ENCODE measurements at places on chromosomes 6 and 20.
A peak's percentile ranks its signal among the peaks of the same experiment; 100 is the strongest.

GRCh38 chr6:144075187-144075586 is 20.2 kb downstream of the SF3B5 start:
- DNase-seq: no peak

DNA sequence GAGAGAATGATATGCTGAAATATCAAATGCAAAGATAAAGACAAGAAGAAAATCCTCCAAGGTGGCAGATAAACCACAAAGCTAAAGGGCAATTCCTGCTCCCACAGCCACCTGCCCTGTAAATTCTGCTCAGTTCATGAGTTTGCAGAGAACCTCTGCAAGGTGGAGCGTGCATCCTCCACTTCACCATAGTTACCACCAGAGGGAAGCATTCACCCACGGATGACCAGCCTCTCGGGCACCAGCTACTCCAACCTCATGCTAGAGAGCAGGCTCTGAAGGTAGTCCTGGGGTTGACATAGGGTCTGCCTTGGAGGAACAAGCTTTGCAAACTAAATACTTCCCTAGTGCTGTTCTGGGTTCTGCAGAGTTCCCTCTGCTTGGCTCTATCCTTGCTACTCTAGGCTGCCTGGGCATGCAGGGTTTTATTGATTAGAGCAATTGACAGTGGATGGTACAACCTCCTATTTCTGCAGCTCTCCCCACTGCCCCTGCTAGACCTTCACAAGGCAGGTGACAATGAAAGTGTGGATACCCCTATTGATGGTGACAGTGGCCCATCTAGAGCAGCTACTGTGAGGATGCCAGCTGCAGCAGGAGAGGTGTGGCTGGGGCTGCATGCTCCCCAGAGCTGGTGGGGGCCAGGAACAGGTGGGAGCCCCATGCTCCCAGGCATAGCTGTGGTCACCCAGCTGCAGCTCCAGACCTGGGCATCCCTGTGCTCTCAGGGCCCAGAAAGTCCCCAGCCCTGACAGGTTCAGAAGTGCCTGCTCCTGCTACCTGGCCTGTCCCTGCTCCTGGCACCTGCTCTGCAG is 51.1 kb downstream of the GGTLC1 start:
- DNase-seq: peak; percentile 75

DNA sequence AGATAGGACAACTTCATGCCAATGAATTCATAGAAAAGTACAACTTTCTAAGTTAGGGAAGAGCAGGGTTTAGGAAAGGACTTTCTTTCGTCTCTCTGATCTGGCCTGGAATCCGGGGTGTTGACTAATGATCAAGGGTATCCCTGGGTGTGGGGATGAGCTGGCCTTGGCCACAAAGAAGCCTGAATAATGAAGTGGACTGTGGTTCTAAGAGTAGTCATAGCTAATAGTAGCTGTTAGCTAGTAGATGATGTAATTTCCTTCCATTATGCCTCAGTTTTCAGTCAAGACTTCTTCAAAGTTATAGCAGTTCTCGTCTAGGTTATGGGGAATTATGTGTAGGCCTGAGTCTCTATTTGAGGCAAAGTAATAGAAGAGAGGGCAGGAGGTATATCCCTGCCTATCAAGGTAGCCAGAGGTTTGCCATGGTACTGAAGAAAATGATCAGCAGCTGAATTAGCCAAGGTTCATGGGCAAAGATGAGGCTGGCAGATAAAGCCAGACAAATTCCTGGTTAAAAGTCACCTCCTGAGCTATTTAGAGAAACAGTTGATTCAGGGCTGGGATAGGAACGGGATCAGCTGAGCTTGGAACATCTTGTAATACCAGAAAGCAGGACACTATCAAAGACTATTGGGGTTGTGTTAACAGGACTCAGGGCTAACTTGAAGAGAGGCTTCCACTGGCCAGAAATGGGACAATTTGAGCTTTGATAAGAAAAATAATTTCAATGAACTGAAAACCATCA is 18.7 kb upstream of the TRPC4AP start:
- peak; percentile 90 for DNase-seq

GRCh38 chr20:3701061-3701998 is 11.1 kb downstream of the SIGLEC1 start:
- no peak for DNase-seq

- no peak for DNase-seq
These were observed 34.6 kb downstream of the RAMACL start for GRCh38 chr6:166551754-166552495.

GRCh38 chr6:166952121-166952520 is 4.2 kb downstream of the RNASET2 start:
- no peak for DNase-seq

GRCh38 chr6:14950103-14950969 is 295.5 kb upstream of the JARID2 start:
- DNase-seq: no peak

DNA sequence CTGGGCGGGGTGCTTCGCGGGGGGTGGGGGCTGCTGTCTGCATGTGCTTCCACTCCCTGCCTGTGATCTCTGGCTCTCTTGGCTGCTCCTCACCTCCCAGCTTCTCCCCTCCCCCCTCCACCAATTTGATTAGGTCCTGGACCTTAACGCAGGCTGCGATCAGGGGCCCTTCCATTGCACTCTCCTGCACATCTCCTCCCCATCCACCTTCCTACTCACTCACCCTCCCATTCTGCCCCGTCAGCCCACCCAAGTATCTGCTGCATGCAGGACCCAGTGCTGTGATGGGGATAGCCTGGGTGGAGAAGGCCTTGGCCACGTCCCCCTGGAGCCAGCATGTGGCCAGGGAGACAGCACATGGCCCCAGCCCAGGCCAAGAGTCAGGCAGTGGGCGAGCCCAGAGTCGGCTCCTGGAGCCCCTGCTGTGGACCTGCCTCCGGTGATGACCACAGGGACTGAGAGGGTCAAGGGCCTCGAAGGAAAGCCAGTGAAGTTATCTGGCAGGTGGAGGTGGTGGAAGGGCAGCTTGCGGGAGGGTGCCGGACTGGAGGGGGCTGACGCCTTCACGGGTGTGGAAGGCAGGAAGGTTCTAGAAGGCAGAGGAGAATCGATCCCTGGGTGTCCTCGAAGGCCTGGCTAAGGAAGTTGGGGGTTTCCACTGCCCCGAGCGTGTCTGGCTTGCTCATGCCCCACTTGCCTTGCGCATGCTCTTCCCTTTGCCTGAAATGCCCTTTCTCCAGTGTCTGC is 40.7 kb downstream of the SRC start:
- DNase-seq: no peak

DNA sequence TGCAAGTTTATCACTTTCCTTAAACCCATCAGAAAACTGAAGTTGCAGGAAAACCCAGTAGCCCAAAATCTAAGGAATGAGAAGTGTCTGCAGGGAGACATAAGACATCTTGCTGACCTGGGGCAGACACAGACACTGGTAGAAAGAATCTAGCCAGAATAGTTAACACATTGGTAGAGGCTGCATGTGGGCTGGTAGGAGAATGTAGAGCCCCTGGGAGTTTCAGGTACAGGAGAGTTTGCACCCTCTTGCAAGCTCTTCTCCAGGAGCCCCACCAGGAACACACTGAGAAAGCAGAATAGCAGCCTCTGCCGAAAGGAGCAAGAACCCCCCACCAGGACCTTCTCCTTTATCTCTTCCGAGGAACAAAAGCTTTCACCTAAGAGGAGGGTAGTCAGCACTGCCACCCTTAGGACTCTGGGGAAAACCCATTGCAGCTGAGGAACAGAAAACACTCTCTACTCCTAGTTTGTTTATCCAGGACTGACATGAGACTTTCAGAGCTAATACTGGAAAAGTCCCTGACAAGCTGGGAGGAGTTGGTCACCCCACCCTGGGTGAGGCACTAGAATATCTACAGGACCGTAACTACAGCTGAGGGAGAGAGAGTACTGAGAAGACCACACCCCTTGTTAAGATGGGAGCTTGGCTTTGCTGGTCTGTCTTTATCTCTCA is 10.5 kb upstream of the OGFRL1 start:
- no peak for DNase-seq

GRCh38 chr6:48641544-48641943 is 530.5 kb upstream of the PTCHD4 start:
- no peak for DNase-seq

GRCh38 chr6:106702451-106703110 is 73.2 kb downstream of the QRSL1 start:
- DNase-seq: no peak

- peak; percentile 56 for DNase-seq
These were observed 11.0 kb downstream of the TSPYL1 start for GRCh38 chr6:116268589-116269293.

DNA sequence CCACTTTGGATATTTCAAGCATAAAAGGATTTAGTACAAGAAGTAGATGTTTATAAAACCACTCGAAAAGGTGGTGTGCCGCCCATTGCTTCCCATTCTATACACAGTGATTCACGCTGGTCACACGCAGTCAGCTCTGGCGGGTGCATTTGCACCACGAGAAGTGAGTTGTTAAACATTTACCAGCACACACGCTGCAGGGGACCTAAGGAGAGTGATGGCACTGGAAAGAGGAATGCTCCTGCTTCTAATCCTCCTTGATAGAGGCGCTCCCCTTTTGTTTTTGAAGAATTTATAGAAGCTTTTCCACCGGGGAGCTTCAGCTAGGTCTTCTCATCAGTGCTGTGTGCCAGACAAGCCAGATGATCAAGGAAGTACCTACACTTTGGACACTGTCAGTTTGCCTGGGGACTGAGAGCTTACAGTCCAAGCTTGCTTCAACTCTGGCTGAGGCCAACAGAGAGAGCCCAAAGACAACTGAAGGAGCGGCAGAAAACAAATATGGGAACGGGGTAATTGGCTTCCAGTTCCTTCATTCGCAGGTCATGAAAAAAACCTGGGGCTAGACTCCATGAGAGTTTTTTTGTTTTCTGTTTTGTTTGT is 31.2 kb downstream of the MUC22 start:
- no peak for DNase-seq

- DNase-seq: peak; percentile 30
These were observed 664 bp upstream of the ACTR5 start for GRCh38 chr20:38747495-38748096.

GRCh38 chr20:38061109-38061508 is 27.6 kb downstream of the RPRD1B start:
- no peak for DNase-seq

DNA sequence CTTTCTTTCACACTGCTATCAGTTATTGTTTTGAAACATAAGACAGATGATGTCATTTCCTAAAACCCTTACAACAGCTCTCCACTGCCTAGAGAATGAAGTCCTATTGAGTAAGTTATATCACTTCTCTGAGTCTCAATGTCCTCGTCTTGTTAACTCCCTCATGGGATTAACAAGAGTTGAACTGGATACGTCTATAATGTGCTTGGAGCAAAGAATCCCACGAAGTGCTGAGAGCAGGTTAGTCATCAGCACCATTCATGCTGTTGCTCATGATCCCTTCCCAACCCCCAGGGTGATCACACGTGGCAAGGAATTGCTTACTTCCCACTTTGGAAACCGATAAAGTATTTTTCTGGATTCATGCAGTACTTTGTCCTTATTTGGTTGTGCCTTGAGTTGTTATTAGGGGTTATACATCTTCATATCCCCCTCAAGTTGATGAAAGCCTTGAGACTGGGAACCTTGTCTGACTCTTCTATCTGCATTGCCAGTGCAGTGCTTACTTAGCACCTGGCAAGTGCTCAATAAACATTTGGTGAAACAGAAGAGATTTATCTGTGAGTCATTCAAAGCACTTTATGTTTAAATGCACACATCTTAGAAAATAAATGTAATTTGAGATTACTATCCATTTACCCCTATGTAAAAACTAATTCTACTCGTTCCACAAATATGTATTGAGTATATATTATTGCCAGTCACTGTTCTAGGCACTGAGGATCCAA is 487.5 kb downstream of the EPM2A start:
- peak; percentile 59 for DNase-seq

DNA sequence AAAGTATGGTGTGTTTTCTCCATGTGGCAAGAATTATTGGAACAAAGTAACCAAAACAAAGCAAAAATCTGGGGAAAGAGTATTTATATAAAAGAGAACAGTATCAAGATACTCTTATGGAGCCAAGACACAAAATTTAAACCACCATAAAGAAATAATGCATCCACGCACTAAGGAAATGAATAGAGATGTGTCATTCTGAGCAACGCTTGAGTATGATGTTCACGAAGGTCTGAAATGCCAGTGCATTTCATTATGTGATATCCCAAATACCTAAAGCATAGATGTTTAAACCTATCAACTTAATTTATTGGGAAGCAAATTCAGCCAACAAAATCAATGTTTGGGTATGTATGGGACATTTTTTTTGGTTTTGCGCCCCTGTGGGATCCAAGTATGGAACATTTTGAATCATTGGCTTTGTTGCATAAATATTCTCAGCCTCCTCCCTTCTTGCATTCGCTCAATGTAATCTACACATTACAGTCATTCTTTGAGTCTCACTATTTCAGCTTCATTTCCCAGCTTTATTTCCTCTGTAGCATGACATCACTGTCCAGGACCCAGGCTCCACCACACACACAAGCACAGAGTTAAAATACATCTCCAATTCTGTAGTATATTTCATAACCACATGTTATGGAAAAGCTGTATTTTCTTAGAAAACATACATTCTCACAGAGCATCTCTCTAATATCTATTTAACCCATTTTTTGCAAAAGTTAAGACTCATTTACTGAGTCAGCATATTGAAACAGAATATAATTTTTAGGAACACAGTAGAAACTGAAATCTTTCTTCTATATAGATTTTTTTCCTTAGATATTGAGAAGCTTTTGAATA is 11.6 kb upstream of the MOXD1 start:
- no peak for DNase-seq

DNA sequence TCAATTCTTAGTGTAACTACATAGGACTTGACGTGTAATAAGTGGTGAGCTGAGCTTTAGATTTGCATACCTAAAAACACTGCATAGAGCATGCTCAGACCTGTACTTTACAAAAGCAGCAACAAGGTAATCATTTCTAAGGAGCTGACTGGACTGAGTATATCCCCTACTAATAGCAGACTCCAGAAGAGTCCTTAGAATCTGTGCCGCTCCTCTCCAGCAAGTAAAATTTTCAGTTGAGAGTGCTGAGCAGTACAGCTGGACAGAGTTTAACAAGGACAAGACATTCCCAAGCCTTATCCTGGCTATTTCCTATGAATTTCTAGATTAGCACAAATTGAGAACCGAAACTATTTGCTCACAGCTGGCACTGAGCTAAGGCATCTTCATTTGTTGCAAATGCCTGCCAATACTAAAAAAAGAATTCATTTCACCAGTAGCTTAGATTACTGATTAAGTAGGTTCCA is 26.1 kb upstream of the KLHL31 start:
- DNase-seq: peak; percentile 18

- DNase-seq: no peak
These were observed 1.8 kb downstream of the SEC63 start for GRCh38 chr6:107956181-107956580.

- no peak for DNase-seq
These were observed 33.2 kb downstream of the CDH22 start for GRCh38 chr20:46275091-46275490.

GRCh38 chr6:105459049-105459448 is 56.2 kb upstream of the PREP start:
- DNase-seq: no peak

- DNase-seq: no peak
These were observed 6.2 kb downstream of the DUSP22 start for GRCh38 chr6:298233-299103.

Measured in AG20443 (cell line).